Dermis microvascular lymphatic vessel endothelial cell (primary cell): ENCODE measurements at places on chromosomes 1 and 21. TPM values are rescaled to one million over a fixed set of nuclear protein-coding genes. Genes with fewer than 3 reads are reported as not detected.

- DNase-seq: no peak
These were observed 131.3 kb downstream of the PATJ start for GRCh38 chr1:61873581-61873980.

- DNase-seq: no peak
These were observed 260.5 kb downstream of the PTBP2 start for GRCh38 chr1:96982118-96982517.

The ATP1A4 gene
- total RNA-seq: not detected in 2 replicates

GRCh38 chr1:36731226-36732014, 248.7 kb upstream of the CSF3R start:
- no peak for DNase-seq

GRCh38 chr1:229427572-229427971, 6.3 kb downstream of the ACTA1 start:
- DNase-seq: no peak

GRCh38 chr1:184403961-184404726, 17.3 kb downstream of the C1orf21 start:
- no peak for DNase-seq

- DNase-seq: no peak
These were observed 341.0 kb upstream of the NEGR1 start for GRCh38 chr1:72623299-72623708.

GRCh38 chr21:46639489-46640386, 4.3 kb downstream of the PRMT2 start:
- peak; percentile 47 for DNase-seq

The GJA4 gene
- 62.4 and 70.5 TPM in 2 replicates for total RNA-seq

DNA sequence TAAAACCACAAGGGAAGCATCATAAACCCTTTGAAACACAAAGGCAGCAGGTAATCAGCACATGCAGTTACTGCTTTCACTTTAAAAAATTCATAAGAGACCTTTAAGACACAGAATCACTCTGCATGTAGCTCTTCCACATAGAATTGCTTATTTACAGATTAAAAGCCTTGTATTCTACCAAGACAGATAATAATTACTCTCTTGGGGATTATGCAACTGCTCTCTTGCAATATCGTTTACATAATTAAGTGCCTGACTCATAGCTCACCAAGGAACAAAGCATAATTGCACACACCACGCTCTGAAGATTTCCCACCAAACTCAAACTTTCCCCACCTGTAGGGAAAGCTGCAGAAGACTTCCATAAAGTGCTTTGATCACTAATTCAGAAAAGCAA, 87.9 kb downstream of the VAV3 start:
- DNase-seq: no peak
